ENCODE measurements at places on chromosomes 13 and 19.

GRCh38 chr19:48102870-48103751, 7.5 kb downstream of the PLA2G4C start:
- DNase-seq, result no peak

- DNase-seq, result no peak
These were observed 12.1 kb upstream of the TDRD3 start for GRCh38 chr13:60384911-60385310.

GRCh38 chr19:4744451-4745174, 21.0 kb upstream of the DPP9 start:
- DNase-seq, result peak; percentile 82

- no peak for DNase-seq
These were observed 196.1 kb upstream of the MAB21L1 start for GRCh38 chr13:35672611-35673010.

DNA sequence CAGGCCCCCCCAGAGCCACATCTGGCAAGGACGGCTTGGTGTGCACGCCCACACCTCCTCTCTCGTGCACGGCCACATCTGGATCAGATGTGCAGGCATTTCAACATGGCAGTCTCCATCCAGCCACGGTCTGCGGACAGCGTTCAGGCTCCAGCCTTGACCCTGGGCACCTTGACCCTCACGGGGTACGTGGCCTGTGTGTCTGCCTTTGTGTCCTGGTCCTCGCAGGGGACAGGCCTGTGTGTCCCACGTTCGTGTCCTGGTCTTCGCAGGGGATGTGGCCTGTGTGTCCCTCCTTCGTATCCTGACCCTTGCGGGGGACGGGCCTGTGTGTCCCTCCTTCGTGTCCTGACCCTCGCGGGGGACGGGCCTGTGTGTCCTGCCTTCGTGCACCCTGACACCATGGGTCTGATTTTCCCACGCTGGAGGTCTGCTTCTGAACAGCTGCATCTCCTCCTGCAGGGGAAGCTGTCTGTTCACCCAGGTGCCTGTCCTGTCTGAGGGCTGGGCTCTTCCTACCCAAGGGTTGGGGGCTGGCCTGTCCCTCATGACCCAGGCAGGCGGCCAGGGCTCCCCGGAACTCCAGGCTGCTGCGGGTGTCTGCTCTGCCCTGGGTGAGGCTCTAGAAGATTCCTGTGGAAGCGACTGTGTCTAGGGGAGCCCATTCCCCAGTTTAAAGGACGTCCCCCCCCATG, 25.3 kb downstream of the RASA3 start:
- DNase-seq, result no peak

DNA sequence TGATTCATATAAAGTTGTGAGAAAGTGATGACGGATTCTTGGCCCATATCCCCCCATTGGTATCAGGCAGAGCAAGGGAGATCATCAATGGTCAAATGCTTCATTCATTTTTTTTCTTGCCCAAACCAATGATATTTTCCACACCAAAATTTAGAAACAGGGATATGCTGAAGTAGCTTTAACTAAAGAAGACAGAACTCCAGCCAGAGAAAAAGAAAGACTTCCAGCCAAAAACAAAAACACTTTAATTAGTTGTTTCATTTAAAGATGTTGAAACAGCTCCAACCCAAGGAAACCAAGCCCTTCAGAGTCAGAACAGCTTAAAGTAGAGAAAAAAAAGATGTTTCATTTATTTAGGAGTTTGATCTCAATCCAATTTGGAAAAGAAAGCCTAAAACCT, 358.9 kb upstream of the NBEA start:
- DNase-seq, result no peak

GRCh38 chr13:30789166-30789862, 54.0 kb downstream of the ALOX5AP start:
- DNase-seq, result no peak

DNA sequence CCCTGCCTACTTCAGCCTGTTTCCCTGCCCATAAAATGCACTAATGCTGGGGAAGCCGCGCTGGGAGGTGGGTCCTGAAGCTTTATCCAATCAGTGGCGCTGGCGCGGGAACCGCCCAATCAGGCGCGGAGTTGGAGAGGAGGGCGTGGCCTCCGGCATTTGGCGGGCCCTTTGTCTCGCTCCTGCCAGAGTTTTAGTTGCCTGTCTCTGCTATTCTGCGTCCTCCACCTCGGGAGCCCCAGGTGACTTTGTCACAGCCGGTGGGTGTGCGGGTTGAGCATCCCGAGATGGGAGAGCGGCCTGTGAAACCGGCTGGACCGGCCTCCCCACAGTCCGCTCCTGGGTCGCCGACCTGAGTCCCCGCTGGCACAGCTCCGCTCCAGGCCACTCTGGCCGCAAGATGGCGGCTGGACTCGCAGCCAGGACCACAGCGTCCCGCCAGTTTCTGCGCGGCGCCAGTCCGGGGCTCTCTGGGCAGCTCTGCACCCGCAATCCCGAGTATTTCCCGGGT, 30.7 kb upstream of the ZNF429 start:
- peak; percentile 53 for DNase-seq

DNA sequence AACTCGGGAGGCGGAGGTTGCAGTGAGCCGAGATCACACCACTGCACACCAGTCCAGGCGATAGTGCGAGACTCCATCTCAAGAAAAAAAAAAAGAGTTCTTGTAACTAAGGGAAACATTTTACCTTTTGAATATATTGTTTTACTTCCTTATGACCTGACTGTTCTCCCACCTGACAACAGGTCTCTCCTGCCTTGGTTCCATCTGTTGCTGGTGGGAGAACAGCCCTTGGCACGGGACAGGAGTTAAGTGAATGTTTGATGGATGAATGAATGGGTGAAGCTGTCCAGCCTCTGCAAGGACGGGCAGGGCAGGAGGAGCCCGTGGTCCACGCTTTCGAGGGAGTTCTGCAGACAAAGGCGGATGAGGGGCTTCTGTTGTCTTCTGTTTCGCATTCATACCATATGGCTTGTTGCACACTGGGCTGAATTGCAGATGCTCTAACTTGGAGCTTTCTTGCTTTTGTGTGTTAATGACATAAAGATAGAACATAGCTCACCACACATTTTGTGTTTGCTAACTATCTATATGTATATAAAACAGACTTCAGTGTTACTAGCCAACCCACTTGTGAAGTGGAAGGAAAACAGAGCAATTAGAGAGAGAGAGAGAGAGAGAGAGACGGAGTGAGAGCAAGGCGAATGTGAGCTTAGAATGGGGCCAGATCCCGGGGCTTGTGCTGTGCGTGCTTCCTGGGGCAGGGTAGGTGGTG, 16.2 kb upstream of the CCNE1 start:
- DNase-seq, result no peak

DNA sequence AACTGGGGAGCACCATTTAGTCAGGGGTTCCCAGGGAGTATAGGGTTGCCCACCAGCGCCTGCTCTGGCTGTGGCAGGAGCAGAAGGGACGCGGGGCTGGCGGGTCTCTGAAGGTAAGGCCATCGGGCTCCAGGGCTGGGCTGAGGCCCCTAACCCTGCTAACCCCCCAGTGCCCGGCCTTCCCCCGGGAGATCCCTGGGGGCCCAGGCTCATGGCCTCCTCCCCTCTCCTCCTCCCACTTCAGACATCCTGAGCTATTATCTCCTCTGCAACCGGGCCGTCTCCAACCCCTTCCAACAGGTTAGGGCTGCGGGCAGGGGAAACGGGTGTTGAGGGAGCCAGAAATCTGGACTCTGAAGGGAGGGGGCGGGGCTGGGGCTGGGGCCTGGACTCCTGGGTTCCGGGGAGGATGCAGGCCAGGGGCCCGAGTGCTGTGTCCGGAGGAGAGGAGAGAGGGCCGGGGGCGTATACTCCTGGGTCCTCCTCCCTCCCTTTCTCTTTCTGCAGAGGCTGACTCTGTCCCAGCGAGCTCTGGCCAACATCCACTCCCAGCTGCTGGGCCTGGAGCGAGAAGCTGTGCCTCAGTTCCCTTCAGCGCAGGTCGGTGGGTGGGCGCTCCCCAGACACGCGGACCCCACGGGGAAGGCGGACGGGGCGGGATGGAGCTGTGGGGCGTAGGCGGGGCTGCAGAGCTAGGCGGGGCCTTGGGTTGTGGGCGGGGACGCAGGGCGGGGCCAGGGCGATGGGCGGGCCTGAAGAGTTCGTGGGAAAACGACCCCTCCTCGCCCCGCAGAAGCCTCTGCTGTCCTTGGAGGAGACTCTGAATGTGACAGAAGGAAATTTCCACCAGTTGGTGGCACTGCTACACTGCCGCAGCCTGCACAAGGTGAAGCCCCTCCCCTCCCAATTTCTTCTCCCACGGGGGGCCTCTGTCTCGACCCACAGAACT, 15.3 kb downstream of the TTYH1 start:
- DNase-seq, result no peak

DNA sequence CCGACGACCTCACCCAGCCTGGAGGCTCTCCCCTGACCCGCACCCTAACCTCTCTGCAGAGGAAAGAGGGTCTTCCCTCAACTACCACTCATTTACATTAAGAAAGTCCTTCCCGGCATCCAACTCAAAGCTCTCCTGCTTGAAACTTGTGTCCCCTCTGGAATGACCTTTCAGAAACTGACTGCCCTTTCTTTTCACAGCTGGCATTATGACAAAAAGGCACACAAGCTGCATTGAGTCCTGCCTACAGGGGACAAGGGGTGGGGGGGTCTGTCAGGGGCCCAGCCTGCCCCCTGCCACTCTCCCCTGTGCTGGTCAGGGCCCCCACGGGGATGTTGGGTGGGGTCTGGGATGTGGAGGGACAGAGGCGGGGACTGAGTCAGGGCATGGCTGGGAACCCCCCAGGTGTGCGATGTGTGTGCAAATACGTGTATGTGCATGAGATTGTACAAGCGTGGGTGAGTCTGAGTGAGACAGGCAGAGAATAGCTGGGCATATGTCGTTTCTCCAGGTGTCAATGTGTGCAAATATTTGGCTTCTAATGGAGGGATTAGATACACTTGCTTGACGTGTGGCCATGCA, 2.0 kb downstream of the COL5A3 start:
- no peak for DNase-seq

- DNase-seq, result no peak
These were observed 8.6 kb downstream of the ZFP82 start for GRCh38 chr19:36409841-36410240.

DNA sequence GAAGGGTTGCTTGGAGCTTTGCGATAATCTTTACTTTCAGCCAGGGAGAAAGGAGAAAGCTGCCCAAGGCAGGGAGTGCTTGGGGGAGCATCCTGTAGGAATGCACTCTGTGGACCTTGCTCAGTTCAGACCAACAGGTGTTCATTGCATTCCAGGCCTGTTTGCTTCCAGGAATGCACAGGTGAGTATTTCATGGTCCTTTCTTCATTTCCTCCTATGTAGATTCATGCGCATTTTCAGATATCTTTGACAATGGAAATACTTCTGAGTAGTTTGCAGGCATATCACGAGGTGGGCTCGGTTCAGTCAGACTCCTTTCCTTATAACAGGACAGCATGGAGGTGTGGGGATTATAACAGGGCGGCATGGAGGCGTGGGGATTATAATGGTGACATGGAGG, 254.8 kb downstream of the FGF9 start:
- DNase-seq, result no peak

- DNase-seq, result no peak
These were observed 109.8 kb downstream of the POSTN start for GRCh38 chr13:37488726-37489125.

DNA sequence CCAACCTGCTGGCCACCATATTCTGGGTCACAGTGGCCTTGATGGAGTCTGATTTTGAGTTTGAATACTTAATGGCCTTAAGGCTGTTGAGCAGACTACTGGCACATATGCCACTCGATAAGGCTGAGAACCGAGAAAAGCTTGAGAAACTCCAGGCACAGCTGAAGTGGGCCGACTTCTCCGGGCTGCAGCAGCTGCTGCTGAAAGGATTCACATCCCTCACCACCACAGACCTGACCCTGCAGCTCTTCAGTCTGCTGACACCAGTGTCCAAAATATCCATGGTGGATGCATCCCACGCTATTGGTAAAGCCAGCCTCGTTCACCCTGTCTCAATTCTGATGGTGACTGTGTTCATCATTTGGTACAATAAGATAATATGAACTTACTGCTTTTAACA, 77.5 kb downstream of the ZAR1L start:
- DNase-seq, result no peak

DNA sequence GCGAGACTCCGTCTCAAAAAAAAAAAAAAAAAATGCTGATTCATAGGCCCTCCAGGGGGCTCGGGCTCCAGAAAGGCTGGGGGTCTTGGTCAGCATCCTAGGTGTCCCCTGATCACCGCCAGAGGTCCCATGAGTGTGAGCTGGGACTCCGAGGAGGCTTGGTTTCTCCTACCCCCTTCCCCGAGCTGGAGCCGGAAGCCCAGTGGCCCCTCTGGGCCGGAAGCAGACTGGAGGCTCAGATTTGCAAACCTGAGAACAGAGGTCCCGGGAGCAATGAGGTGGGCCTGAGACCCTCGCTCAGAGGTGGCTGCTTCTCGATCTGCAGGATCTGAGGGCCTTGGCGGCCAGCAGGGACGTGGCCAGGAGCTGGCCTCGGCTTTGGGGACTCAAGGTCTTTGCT, 41.5 kb downstream of the EFNA2 start:
- no peak for DNase-seq

DNA sequence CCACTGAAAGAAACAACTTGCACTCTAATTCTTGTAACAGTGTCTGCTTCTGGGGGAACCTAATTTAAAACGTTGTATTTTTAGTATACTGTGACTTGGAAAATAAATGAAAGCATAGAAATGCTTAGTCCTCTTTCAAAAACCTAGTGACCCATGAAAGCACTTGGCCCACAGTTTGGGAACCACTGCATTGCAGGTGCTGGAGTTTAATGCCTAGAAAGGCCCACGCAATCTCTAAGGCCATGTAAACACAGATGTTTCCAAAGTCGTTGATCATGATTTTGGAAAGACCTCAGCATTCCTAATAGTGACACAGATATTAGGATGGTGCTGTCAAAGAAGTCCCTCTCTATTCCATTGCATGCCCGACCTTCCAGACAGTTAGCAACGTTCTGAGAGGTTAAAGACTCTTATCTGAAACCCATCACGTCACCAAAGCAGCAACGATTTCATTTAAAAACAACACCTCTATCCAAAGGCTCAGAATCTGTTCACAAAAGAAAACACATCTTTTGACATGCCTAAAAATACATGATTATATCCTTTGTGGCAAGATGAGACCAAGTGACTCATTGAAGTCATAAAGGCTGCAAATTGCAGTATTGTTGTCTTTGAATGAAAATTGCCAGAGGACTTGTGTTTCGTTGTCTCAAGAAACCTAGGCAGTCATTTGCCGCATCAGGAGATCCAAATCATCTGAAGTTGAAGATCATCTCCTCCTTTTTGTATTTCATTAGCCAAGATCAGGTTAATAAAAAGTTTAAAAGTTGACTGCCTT, 328.0 kb upstream of the ZNF507 start:
- DNase-seq, result no peak

- no peak for DNase-seq
These were observed 143.4 kb downstream of the SOX1 start for GRCh38 chr13:112210371-112210770.

- no peak for DNase-seq
These were observed 1.3 kb downstream of the CCDC9 start for GRCh38 chr19:47257411-47258169.

GRCh38 chr19:53466726-53467484, 628 bp upstream of the ZNF813 start:
- no peak for DNase-seq

DNA sequence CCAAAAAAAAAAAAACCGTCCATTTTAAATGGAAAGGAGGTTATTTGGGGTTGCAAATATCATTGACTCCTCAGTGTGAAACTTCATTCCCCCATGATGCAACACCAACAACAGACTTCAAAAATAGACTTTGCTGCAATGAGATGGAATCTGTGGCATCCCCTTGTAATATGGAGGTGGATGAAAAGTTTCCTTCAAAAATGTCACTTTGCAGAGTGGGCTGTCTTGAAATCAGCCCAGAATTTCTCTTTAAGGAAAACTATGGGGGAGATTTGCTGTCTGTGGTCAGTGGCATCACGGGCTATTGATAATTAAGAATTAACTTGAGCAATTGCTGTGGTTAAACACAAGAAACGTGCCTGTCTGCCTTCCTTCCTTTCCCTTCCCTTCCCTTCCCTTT, 1.5 kb downstream of the GPR18 start:
- DNase-seq, result no peak

Data from kidney glomerular epithelial cell (primary cell).